SHP77 (cell line): ENCODE measurements at places on chromosomes 5 and 9.

- DNase-seq: no peak
These were observed 111.5 kb upstream of the OSMR start for GRCh38 chr5:38734353-38734752.

GRCh38 chr5:139670369-139671095 is 22.4 kb downstream of the CXXC5 start:
- DNase-seq: peak; percentile 65

DNA sequence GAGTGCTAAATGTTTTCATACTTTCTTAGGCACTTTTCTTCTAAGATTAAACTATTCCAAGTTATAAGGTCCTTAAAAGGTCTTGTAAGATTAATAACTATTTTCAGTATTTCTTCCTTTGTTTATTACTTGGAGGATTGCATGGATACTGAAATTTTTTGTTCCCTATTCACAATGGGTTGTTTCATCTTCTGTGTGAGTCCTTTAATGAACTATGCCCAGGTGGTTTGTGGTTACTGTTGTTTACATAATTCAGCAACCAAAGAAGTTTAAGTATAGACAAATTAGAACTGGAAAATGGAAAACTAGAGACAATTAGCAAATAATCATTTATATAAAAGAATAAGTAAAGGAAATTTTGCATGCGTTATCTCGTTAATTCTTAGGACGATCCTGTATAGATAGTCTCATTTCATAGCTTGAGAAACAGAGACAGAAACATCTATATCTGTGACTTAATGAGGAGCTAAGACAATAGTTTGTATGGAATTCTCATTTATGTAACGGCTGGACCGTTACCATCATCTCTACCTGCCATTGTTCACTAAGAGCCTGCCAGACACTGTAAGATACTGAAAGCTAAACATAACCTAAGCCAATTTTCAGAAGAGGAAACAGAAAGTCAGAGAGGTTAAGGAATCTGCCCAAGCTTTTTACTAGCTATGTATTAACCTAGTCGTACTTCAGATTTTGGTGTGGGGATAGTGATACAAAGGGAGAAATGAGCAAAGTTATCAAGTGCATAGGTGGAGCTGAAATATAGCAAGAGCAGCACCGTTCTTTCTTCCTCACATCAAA is 148.2 kb downstream of the PAM start:
- no peak for DNase-seq

DNA sequence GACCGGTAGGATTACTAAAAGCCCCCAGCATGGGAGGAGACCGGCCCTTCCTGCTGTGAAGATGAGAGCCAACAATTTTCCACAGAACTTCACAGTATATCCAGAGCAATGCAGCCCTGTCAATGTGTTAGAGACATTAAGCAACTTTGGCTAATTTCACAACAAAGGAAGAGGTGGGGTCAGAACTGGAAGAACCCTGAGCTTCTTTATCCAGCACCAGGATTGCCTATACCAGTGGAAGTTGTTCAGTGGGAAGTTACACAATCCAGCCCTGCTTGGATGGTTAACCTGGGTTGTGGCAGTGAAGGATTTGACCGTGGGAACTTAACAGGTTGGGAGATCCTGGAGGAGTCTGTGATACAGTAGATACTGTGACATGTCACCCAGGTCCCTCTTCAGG is 197.0 kb downstream of the FBN2 start:
- DNase-seq: no peak

- DNase-seq: no peak
These were observed 92.1 kb upstream of the IFNE start for GRCh38 chr9:21574261-21574660.
